ENCODE measurements at places on chromosomes 16 and 17.

GRCh38 chr17:9522074-9522473, 53.5 kb downstream of the STX8 start:
- DNase-seq: no peak

- peak; percentile 90 for DNase-seq
These were observed 36.6 kb downstream of the ARHGAP23 start for GRCh38 chr17:38464723-38465390.

- no peak for DNase-seq
These were observed 8.6 kb downstream of the C16orf90 start for GRCh38 chr16:3486506-3487215.

DNA sequence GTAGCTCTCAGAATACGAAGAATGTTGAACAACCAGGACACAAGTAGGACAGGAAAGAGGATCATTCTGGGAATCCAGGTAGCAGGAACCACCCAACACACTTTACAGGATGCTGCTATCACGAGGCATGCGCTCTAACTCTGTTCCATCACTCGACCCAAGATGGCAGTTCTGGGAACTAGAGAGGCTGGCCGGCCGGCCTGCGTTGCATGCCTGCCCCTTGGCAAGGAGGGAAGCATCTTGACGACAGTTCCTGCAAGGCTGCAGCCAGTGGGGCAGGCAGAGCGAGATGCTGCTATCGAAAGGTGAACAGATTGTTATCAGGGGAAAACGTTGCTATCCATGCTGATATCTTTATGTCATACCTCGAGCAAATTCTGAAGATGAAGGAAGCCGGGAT, 19.2 kb upstream of the SLC46A1 start:
- DNase-seq: no peak

DNA sequence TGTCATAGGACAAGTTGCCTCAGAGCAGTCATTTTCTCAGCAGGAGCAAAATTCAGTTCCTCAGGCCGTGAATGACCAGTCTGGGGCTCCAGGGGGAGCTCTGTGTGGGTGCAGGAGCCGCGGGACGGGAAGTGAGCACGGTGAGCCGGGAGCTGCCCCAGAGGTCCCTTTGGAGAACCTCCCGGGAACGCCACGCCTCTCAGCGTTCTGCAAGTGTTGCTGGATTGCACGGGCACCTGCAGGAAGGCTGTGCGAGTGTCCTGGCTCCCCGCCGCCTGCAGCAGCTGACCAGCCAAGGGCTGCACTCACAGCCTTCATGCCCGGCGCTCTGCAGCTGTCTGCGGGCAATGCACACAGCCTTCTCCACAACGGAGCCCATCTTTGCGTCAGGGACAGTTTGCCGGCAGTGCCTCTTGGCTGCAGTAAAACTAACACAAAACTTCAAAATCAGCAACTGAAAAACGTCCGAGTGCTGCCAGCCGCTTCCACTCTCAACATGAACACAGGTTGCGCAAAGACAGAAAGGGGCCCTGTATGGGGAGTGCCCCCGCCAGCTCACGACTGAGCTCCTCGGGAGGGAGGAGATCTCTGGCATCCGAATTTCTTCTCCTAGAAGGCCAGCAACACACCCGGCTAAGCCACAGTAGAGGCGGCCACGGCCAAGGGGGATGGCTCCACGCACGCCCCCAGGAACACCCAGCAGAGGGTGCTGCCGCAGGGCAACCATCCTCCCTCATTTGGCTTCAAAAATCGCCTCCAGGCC, 16.0 kb downstream of the NDUFAF8 start:
- peak; percentile 16 for DNase-seq
